ENCODE measurements at places on chromosomes 7 and 10.
A peak's percentile ranks its signal among the peaks of the same experiment; 100 is the strongest.

- DNase-seq: no peak
Observed at GRCh38 chr7:147547252-147547897, 1043.2 kb upstream of the C7orf33 start.

DNA sequence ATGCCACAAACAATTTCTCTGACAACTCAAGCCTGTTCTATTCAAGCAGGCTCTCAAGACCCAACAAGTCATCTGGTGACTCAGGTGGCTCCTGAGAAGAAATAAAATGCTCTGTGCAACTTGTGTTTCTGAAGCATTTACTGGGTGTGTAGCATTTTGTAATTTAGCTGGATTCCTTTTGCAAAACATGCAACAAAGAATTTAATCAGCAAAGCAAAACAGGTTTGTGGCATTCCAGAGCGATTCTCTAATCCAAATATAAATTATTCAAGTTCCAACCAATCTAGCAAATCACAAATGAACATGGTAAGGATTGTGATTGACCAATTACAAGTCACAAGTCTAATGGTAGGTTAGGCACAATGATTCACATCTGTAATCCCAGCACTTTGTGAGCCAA, 39.8 kb upstream of the C10orf67 start:
- DNase-seq: no peak

GRCh38 chr7:105673367-105674084, 92.2 kb upstream of the EFCAB10 start:
- DNase-seq: no peak

- DNase-seq: no peak
Observed at GRCh38 chr10:98474628-98475027, 27.9 kb upstream of the HPS1 start.

GRCh38 chr7:149624006-149624405, 126.4 kb upstream of the ZNF746 start:
- no peak for DNase-seq

DNA sequence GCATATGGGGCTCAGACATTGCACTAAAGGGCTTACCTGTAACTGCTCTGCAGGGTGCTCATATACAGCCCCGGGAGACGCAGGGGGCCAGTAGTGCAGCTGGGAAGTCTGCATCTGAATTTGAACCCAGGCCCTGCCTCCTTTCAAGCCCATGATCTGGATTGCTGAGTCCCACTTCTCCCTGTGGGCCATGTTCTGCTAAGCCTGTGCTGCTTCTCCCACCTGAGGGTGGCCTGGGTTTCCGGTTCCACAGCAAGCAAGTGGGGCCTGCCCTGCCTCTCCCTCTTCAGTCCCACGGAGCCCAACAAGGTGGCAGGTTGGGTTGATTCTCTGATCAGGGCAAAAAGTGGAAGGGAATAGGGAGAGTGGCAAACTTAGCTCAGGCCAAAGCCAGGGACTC, 56.6 kb upstream of the GDF10 start:
- DNase-seq: no peak

GRCh38 chr7:93194386-93194785, 31.9 kb downstream of the HEPACAM2 start:
- no peak for DNase-seq

- no peak for DNase-seq
Observed at GRCh38 chr7:90469554-90469953, at the start of gene PTTG1IP2. Gene PTTG1IP2 (plus strand): TSS chr7:90469639. CDS start chr7:90469787, 148 bp downstream.

DNA sequence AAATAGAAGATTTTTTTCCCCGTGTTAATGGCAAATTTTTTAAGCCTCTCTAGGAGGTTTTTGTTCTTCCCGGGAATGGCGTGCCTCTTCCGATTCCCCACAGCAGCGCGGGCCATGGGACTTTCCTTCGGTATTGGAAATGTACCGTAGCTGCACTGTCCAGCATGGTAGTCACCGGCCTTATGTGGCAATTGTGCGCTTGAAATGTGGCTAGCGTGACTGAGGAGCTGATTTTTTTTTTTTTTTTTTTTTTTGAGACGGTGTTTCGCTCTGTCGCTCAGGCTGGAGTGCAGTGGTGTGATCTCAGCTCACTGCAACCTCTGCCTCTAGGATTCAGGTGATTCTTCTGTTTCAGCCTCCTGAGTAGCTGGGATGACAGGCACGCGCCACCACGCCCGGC, 938 bp upstream of the TCTN3 start:
- no peak for DNase-seq

DNA sequence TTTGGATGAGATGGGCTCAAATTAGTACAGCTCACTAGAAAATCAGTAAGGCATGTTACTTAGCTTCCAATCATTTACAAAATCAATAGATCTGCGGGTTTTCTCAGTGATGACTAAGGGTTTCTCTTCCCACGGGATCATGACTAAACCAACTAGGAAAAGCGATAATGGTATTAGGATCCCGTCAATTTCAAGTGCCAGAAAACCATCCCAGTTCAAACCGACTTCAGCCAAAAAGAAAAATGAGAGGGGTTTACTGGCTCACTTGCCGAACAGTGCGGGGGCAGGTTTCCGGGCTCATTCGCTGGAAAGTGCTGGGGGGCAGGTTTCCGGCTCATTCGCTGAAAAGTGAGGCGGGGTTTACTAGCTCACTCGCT, 62.1 kb upstream of the LYZL2 start:
- DNase-seq: no peak

- DNase-seq: peak; percentile 29
Observed at GRCh38 chr7:94656925-94657731, 1.2 kb upstream of the SGCE start.

GRCh38 chr10:17655009-17655408, 11.1 kb downstream of the STAM start:
- DNase-seq: no peak

GRCh38 chr7:140920745-140921144, 4.0 kb downstream of the BRAF start:
- no peak for DNase-seq

- no peak for DNase-seq
Observed at GRCh38 chr7:71504697-71505441, 372.9 kb downstream of the GALNT17 start.

GRCh38 chr7:13151978-13152377, 464.5 kb downstream of the ARL4A start:
- DNase-seq: no peak

DNA sequence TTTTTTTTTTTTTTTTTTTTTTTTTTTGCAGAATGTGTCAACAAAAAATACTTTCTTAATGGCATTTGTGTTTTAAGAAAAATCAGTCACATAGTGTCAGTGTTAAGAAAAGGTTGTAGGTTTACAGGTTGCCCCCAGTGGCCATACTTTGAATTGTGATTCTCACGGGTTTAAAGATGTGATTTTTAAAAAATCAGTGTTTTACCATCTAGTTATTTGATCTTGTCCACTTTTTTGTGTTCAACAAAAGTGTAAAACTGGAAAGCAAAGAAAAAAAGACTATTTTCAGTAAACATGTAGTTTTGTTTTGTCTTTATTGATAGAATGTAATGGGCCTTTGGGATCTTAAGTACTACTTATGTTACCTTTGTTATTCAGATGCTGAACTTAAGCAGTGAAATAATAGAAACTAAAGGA, 25.7 kb downstream of the SUV39H2 start:
- DNase-seq: no peak

- no peak for DNase-seq
Observed at GRCh38 chr7:98251231-98251600, 816 bp downstream of the TECPR1 start.

- DNase-seq: no peak
Observed at GRCh38 chr7:35424869-35425495, 171.1 kb upstream of the TBX20 start.

- no peak for DNase-seq
Observed at GRCh38 chr10:114038819-114039218, 4.8 kb upstream of the ADRB1 start.

DNA sequence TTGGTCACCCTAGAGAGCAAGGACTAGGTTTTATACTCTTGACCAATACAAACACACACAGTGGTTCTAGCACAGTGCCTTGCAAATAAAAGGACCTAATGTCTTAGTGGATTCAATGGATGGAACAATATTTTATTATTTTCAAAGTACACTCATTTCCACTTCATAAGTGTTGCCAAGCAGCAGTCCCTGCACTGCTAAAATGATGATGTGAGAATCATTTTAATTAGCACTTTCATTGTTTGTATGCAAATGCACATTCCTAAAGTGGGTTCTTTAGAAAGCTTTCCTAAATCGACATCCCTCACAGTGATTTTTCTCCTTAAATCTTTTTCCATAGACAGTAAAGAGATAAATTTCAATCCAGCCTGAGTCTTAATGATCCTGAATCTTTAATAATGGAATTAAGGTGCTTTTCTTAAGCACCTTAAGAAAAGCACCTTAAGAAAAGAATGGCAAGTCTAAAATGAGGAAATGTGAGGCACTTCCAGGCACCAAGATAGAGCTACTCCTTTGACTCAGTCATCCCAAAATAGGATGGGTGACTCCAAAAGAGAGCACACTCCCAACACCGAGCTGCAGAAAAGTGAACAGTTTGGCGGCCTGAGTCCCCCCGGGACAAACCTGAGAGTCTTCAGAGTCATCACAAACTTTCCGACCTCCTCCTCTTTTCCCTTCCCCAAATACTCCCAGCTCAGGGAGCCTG, 84.5 kb downstream of the SORBS1 start:
- DNase-seq: no peak

GRCh38 chr10:5284311-5285057, 80.3 kb upstream of the UCN3 start:
- DNase-seq: no peak

DNA sequence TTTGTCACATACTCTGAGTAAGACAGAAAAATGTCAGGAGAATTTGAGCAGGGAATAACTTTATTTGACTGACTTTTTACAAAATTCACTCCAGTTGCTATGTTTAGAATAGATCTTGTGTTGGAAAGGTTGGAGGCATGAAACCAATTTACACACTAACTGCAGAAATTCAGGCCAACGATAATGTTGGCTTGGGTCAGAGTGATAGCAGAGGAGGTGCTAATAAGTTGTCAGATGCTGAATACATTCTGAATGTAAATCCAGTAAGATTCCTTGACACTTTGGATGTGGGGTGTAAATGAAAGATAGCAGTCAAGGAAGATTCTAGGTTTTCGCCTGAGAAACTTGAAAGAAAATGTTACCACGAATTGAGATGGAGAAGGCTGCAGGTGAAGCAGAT, 502.5 kb upstream of the GHITM start:
- no peak for DNase-seq

DNA sequence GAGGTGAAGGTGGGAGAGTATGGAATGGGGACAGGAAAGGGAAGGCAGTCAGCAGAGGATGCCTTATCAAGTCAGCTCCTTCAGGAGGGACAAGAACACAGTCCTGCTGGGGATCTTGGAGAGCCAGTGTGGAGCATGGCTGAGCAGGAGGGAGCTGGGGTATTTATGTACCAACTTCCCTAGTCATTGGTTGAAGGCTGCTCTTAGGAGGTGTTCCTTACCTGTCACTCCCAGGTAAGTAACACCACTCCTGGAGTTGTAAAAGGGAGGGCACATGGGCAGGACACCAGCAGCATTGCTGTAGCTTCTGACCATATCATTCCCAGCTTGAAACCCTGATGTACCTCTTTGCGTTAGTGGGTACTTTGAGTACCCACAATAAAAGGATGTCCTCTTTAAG, 29.8 kb downstream of the SLC29A3 start:
- DNase-seq: no peak

DNA sequence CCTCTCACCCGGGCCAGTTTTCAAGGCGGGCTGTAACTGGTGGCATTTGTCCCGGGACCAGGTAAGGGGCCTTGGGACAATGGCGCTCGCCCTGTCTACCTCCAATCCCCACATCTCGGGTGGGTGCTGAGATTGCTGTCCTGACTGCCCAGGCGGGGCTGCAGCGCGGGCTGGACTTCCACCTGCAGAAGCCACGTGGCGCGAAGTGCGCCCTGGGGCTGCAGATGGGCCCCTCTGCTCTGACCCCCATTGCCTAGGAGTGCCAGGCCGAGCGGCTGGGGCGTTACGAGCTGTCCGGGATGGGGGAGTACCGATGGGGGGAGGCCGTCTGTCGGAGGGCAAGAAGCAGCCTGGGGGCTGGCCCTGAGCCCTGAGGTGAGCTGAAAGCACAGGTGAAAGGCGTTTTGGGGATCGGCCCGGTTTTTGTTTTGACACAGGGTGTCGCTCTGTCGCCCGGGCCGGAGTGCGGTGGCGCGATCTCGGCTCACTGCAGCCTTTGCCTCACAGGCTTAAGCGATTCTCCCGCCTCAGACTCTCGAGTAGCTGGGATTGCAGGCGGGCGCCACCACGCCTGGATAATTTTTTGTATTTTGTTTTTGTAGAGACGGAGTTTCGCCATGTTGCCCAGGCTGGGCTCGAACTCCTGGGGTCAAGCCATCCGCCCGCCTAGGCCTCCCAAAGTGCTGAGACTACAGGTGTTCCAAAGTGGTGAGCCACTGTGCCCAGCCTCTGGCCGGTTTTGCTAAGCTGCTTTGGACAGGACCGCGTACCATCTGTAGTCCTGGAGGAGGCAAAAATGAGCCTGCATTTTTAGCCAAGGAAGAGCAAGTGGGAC, at the start of gene SFXN2:
Gene SFXN2, plus strand, starts transcription at position 16 of the 835 bp plus-strand sequence. CDS start 12,001 bp downstream, outside the sequence.
- DNase-seq: peak; percentile 46

- no peak for DNase-seq
Observed at GRCh38 chr10:70440296-70441160, 953 bp downstream of the NODAL start.

GRCh38 chr7:133682364-133683181, 429.7 kb downstream of the EXOC4 start:
- DNase-seq: no peak

GRCh38 chr7:55066524-55066923, 47.7 kb downstream of the EGFR start:
- no peak for DNase-seq

DNA sequence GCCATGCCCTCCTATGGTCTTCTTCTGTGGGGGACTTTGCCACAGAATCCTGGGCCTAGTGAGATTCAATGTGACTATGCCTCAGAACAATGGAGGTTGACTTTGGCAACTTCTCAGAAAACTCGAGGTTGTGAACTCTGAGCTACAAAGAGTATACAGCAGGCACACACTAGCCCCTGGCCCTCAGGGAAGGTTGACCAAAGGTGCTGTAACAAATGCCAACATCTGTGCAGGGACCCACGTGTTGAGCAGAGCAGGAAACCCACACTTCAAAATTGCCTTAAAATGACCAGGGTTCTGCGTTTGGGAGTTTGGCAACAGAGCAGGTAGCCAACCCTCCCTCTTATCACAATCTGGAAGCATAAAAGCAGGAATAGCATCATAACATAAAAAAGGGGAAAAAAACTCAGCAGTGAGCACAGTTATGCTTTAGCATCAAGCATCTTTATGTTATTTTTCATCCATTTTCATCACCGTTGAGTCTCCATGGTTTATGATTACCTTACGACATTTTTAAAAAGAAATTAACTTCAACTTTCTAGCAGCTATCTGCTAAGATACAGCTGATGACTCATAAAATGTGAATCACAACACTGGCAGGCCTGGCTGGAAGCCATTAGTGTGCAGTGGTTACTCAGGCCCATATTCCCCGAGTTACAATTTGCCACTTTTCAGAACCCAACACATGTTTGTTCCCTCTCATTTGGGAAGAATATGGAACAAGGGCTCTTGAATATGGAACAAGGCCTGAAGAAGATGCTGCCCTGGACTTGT, 11.1 kb downstream of the PRLHR start:
- DNase-seq: peak; percentile 80

Measured in dorsolateral prefrontal cortex (tissue), 122 donors.